ENCODE measurements at places on chromosomes 7 and 10.
A peak's percentile ranks its signal among the peaks of the same experiment; 100 is the strongest.

DNA sequence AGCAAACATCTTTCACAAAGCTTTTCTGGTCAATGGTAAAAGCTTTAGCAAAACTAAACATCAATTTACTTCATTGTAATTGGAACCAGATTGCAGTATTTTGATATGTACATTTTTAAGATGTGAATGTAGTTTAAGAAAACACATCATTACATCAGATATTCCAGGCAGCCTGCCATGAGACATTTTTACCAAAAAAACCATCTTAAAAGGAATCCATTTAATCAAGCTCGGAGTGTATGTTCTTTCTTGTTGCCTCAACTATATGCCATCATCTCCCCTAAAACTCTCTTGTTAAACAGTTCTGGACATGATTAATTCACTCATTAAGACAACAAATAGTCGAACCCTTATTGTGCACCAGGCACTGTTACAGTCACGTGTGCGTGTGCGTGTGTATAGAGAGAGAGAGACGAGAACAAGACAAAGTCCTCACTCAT, 97.5 kb downstream of the UBE2H start:
- no peak for DNase-seq

DNA sequence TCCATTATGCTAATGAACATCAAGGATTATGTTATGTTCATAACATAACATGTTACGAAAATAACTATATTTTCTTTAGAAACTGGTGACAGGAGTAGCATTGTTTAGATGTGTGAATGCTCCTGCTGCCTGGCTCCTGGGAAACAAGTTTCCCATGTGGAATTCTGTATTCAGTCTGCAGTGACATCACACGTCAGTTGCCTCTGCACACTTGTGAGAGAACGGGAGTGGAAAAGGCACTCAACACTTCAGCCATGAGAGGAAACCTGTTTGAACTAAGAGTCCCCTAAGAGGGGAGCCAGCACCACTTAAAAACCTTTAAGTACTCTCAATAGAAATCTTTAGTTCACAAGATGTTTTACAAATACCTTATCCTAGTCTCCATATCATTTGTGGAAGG, 140.3 kb upstream of the FAM20C start:
- DNase-seq, result no peak

- DNase-seq, result no peak
Measured at GRCh38 chr10:124037784-124038183, 55.6 kb downstream of the CHST15 start.

DNA sequence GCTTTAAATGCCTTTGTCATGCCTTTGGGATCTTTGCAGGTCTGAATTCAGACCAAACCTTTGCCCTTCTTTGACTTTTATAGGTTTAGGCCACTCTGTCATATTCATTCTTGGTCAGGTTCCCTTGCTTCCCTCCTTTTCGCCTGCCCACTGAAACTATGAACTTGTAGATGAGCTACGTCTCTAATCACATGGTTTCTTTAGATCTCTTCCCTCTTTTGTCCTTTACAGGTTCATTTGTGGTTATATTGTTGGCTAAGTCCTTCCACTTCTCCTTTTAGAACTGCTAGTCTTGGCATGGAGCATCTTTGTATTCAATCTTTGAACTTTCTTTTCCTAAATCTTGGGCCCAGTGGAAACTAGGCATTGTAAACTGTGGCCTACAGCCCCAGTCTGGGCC, 104.0 kb upstream of the ZEB1 start:
- no peak for DNase-seq

DNA sequence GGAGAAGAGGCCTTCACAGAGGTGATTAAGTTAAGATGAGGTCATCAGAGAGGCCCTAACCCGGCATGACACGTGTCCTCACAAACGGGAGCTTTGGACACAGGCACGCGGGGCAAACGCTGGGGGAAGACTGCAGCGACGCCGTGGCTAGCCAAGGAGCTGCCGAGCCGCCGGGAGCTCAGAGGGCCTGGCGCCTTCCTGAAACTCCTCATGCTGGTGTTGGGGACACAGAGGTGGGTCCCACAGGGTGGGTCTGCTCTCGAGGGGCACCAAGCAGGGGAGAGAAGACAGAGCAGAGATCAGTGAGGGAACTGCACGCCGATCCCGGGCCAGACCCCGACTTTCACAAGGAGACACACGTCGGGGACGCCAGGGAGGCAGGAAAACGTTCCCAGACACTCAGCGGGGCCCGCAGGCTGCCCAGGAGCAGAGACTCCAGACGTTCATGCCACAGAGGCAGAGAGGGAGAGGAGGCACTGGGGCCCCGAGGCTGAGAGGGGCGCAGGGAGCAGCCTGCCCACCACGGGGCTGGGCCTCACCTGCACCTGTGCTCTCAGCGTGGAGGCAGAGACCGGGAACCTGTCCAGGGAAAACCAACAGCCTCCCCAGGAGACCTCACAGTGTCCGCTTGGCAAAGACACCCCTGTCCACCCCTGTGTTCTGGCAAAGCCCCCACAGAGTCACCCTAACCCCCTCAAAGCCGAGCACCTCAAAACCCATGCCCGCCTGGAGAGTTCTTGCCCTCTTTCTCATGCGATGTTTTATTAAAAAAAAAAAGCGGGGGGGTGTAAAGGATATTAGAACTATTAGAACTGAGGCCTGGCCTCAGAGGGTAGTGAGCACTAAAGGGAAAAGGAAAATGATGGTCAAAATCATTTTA, 103.8 kb downstream of the PDGFA start:
- DNase-seq, result no peak

- DNase-seq, result no peak
Measured at GRCh38 chr7:30796105-30796869, 25.1 kb downstream of the MINDY4 start.

DNA sequence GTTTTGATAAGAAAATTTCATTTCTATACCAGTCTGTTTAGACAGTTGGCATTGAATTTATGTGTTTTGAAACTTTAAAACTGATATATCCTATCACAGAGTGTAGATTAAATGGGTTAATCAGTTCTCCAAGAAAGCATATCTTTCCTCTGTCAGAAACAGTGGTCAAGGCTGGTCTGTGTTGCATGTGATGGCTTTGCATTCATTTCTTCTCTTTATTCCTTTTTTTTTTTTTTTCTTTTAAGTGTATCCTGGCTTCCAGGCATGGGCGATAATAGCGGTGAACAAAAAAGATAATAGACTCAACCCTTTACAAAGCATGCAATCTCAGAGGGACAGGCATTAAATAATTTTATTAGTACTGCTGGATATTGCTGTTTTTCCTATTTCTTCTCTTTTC, 136.6 kb downstream of the LRRC4 start:
- DNase-seq, result no peak

DNA sequence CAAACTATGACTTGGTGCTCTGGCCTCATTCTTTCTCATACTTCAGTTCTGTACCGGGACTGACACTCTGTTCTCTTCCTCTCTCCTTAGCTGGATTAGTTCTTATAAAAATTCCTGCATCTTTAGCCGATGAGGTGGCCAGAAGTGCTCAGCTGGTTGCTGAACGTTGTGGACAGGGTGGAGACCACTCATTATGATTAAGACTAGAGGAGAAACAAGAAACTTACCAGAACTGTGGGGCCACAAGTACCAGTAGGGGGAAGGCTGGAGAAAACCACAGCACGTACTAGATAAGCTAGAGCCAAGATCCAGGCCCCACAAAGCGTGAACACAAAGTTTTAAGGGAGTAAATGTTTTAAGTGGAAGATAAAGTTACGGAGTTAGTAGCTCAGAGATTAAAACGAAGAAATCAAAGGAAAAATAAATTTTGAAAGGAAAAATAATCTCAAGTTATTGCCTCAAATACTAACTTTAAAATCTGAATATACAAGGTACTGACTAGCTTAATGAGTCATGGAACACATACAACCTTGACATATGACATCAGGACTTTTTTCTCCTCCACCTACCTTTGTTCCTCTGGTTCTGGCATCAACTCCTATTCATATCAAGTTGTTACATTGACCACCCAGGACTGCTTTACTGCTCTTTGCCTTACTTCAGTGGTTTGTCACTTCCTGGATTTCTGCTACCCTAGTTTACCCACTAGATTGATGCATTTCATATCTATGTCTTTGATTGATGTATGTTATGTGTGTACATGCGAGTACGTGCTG, 469.0 kb downstream of the TFEC start:
- DNase-seq, result no peak

- no peak for DNase-seq
Measured at GRCh38 chr7:157671358-157672255, 334.8 kb downstream of the DNAJB6 start.

GRCh38 chr10:71918992-71919391, 45.2 kb upstream of the CHST3 start:
- DNase-seq, result no peak

- DNase-seq, result no peak
Measured at GRCh38 chr10:53183733-53184132, 411.1 kb upstream of the MBL2 start.

DNA sequence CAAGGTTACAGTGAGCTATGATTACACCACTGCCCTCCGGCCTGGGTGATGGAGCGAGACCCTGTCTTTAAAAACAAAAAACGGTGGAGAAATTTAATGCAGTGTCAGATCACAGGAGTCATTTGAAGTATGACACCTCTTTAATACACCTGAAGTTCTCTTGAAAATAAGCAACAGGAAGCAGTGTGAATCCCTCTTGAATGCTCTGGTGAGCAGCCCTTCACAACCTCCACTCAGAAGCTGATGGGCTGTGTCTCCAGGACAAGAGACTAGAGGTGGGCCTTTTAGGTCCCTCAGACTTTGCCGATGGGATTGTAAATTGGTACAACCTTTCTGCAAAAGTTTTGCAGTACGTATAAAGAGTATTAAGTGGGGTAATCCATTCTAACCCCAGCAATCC, 50.1 kb downstream of the CYP26A1 start:
- no peak for DNase-seq

- DNase-seq, result no peak
Measured at GRCh38 chr7:82156893-82157292, 286.7 kb downstream of the CACNA2D1 start.

DNA sequence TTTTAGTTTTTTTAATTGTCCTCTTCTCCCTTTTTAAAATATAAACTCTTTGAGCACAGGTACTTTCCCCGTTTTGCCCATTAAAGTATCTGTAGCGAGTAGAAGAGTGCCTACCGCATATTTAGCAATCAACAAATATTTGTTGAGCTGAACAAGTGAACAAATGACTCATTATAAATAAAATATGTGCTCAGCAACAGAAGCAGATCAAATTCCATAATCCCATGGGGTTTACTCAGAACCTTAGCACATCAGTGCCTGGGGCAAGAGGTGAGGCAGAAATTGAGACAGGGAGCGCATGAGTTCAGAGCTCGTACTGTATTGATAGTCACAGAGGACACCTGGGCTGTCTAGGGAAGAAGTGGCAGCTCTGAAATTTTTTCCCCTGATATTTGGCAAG, 161.0 kb downstream of the SEM1 start:
- peak; percentile 84 for DNase-seq

DNA sequence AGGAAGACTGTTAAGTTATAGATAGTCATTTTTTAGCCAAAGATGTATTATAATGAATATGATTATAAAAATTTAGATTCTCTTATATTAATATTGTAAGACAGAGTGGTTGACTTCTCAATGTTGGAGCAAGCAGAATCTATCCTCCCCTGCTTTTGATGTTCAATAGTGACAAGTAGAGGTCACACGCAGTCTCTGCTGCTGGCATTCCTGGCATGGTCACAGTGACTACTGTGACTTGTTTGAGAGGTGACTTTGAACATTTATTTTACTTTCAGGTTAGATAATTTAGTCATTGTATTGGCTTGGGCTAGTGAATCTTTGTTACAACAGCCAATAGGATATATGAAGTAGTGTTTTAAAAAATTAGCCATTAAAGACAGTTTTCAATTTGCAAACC, 13.7 kb upstream of the CD36 start:
- no peak for DNase-seq

DNA sequence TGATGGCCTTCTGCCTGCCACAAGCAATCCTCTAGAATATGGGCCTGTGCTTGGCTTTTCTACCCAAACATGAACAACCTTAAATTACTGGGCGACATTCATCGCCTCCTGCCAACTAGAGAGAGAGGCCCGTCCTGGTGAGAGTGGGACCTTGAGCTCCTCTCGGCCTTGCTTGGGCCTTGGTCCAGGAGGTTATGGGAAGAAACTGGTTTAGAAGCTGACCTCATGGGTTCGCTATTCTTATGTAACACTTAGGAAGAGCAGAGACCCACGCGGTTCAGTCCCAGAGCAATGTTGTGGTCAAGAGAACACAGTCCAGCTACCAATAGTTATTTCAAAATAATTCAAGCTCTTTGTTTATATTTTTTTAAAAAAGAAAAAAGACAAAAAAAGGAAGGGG, 176.3 kb upstream of the ZNF32 start:
- DNase-seq, result no peak

- DNase-seq, result no peak
Measured at GRCh38 chr7:144256112-144256511, 8.5 kb downstream of the OR2A7 start.

GRCh38 chr7:151552352-151553028, 32.8 kb upstream of the RHEB start:
- DNase-seq, result peak; percentile 83

DNA sequence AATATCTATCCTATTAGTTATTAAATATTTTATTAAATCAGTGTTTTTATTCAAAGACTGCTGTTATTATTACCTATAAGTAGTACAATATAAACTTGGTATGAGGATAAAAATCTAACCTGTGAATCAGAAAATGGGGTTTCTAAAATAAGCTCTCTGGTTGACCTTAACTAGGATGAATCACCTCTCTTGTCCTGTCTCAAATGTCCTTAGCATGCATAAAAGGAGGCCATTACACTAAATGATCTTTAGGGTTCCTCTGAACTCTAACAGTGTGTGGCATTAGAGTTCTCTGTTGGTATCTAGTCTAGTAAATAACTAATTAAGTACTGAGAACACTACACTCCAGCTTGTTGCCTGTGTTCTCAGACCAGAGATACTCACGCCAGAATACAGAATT, 143.1 kb upstream of the LRRTM3 start:
- DNase-seq, result no peak

- no peak for DNase-seq
Measured at GRCh38 chr10:110524179-110524858, 26.6 kb downstream of the DUSP5 start.
